ENCODE measurements at places on chromosomes 4 and X.

GRCh38 chr4:186170966-186171365, 20.4 kb upstream of the CYP4V2 start:
- no peak for DNase-seq

GRCh38 chr4:43325220-43325967, 432.9 kb downstream of the GRXCR1 start:
- no peak for DNase-seq

- no peak for DNase-seq
These were observed 148.2 kb downstream of the SMIM20 start for GRCh38 chr4:26062215-26062614.

- DNase-seq, result no peak
These were observed 24.2 kb downstream of the CHST7 start for GRCh38 chrX:46597771-46598170.

GRCh38 chr4:55725057-55725456, 89.0 kb upstream of the NMU start:
- no peak for DNase-seq

- no peak for DNase-seq
These were observed 119.6 kb downstream of the GATB start for GRCh38 chr4:151641167-151641566.

DNA sequence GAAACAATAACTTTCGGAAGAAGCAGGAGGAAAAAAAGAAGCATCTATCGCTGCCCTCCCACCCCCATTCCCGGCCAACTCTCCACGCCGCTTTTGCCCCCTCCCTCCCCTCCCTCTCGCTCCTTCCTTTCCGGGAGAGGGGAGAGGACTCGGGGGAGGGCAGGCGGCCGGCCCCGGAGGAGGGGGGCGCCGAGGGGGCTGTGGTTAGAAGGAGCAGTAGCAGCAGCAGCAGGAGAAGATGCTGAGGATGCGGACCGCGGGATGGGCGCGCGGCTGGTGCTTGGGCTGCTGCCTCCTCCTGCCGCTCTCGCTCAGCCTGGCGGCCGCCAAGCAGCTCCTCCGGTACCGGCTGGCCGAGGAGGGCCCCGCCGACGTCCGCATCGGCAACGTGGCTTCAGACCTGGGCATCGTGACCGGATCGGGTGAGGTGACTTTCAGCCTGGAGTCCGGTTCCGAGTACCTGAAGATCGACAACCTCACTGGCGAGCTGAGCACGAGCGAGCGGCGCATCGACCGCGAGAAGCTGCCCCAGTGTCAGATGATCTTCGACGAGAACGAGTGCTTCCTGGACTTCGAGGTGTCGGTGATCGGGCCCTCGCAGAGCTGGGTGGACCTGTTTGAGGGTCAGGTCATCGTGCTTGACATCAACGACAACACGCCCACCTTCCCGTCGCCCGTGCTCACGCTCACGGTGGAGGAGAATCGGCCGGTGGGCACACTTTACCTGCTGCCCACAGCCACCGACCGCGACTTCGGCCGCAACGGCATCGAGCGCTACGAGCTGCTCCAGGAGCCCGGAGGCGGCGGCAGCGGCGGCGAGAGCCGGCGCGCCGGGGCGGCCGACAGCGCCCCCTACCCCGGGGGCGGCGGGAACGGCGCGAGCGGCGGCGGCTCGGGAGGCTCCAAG, 1.3 kb downstream of the PCDH7 start:
- DNase-seq, result no peak

DNA sequence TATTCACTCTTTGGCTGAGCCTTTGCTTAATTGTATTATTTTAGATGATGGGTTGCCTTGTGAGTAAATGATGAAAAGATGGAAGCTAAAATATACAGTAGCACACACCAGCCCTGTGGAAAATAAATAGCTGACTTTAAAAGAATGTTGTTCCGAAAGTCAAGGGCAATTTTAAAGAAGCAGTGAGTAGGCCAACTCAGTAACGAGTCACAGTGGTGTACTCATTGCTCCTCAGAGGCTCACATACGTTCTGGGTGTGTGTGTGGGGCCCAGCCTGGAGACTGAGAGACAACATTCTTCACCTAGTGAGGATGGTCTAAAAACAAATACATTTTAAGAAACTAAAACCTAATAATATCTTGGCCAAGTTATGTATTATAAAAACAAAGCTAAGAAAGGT, 640.3 kb downstream of the TRIML1 start:
- no peak for DNase-seq

DNA sequence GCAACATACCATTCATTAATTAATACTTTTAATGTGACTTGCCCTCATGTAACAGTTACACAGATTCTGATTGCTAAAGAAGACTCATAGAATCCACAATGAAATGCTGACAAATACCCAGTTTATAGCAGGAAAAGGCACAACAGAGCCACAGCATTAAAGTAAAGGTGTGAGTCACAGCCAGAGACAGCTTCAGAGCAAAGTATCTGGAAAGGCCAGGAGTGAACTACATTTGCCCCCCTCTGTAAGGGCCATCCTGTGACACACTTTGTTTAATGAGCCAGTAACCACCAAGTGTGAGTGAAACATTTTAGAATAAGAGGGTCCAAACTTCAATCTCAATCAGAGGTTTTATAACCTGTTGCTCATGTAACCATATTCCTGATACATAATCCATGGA, 133.8 kb upstream of the TACR3 start:
- no peak for DNase-seq

DNA sequence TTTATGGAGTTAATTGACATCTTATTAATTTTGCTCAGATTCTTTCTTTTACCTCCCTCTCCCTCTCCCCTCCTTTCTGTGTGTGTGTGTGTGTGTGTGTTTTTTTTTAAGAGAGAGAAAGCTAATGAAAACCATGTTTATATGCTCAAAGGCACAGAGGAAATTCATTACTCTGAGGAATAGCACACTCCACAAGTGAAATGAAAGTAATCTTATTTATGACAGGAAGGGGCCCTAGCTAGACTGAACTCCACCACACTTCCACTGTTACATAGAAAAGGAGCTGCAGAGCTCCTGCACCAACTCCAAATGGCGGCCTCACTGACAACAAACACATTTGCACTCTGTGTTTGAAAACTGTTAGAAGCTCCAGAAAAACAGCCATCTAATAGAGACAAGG, 150.6 kb downstream of the RASL11B start:
- no peak for DNase-seq

DNA sequence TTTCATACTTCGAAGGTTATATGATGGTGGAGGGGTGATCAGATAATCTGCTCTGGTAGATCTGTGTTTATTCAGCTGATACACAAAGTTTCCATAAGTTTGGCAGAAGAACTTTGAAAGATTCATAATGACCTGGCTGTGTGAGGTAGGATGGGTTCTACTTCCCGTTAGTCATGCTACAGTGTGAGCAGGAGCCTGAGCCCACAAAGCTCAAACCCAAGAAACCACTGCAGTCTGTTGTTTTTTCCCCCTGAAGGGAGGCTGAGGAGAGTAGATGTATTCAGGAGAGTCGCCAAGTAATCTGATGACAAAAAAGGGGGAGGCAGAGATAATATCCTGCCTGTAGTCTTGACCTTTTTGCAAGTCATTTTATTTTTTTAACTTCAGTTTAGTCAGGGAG, 52.8 kb upstream of the PPP3CA start:
- DNase-seq, result no peak

DNA sequence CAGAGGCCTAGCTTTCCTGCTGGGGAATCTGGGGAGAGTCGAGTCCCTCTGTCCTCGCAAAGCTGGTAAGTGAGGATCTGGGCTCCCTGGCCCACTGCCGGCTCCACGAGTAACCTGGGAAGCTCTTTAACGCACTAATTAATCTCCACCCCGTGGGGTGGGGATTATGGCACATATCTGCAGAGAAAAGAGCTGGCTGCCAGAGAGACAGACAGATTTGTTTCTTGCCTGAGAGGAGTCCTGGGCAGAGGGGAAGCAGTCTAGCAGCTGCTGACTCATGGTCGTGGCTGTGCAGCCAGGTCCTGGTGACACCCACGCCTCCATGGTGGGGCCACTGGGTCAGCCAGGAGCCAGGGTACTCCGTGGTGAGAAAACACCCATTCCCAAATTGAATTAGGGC, 14.0 kb downstream of the SORCS2 start:
- no peak for DNase-seq

- DNase-seq, result no peak
These were observed 1.4 kb upstream of the DOK7 start for GRCh38 chr4:3461515-3462291.

All from nucleus accumbens (tissue), 56 donors.